ENCODE measurements at places on chromosomes 13 and 19.

DNA sequence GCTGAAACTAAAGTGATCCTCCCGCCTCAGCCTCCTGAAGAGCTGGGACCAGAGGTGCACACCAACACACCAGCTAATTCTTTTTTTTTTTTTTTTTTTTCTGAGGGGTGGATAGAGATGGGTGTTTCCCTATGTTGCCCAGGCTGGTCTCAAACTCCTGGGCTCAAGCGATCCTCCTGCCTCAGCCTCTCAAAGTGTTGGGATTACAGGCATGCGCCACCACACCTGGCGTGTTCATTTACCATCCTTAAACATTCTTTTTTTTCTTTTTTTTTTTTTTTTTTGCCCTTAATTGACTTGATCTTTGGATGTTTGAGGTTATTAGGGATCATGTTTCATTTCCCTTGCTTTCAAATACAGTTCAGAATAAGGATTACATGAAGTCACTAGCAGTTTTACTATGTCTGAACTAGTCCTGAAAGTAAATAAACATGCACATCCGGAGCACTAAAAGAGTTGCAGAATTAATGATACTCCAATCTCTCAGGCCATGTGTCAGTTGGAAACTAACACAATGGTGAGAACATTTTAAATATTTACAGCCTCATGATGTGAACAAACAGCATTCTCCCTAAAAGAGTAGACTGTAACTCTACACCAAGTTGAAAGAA lies 10.2 kb downstream of the UTP14C start:
- DNase-seq, result no peak
- no peaks in the 10 kb centered on the region for H3K27me3 ChIP-seq
- H3K36me3 ChIP-seq, result no peaks in the 10 kb centered on the region
- H3K4me3 ChIP-seq, result no peak overlapping the region
- H3K27ac ChIP-seq, result no peak overlapping the region

DNA sequence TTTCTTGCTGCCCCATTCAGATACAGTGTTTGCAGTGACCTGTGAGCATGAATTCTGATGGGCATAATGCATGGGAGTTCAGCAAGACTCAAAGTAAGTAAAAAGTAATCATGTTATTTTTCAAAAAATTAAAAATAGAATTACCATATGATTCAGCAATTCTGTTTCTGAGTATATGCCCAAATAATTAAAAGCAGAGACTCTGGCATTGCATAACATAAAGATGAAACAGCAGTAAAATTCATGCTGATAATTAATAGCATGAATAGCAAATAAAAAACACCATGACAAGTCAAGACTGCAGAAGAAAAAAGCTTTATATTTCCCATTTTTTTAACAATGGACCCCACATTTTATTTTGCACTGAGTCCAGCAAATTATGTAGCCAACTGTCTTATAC lies 21.3 kb downstream of the RNF6 start:
- no peak for DNase-seq
- no peak overlapping the region for H3K4me3 ChIP-seq
- H3K36me3 ChIP-seq, result no peaks in the 10 kb centered on the region
- no peaks in the 10 kb centered on the region for H3K27me3 ChIP-seq

GRCh38 chr19:13984875-13985741 lies 21.0 kb downstream of the RFX1 start:
- no peak overlapping the region for H3K27ac ChIP-seq
- H3K4me1 ChIP-seq, result no peaks in the 10 kb centered on the region
- DNase-seq, result no peak
- H3K27me3 ChIP-seq, result no peaks in the 10 kb centered on the region
- no peak overlapping the region for H3K4me3 ChIP-seq

- DNase-seq, result no peak
- H3K4me3 ChIP-seq, result no peak overlapping the region
- H3K4me1 ChIP-seq, result peaks cover 6% of the 10 kb centered on the region
- H3K27ac ChIP-seq, result no peak overlapping the region
- no peaks in the 10 kb centered on the region for H3K36me3 ChIP-seq
- no peaks in the 10 kb centered on the region for H3K27me3 ChIP-seq
These were observed 14.6 kb downstream of the N4BP2L1 start for GRCh38 chr13:32413284-32413683.

- no peak overlapping the region for H3K4me3 ChIP-seq
- H3K36me3 ChIP-seq, result peaks cover 58% of the 10 kb centered on the region
- no peaks in the 10 kb centered on the region for H3K4me1 ChIP-seq
These were observed 35.1 kb upstream of the EEF1AKMT1 start for GRCh38 chr13:20808874-20809273.

GRCh38 chr13:29753618-29754472 lies 96.6 kb downstream of the UBL3 start:
- no peaks in the 10 kb centered on the region for H3K36me3 ChIP-seq
- no peak overlapping the region for H3K4me3 ChIP-seq
- H3K27me3 ChIP-seq, result no peaks in the 10 kb centered on the region
- H3K27ac ChIP-seq, result no peak overlapping the region

DNA sequence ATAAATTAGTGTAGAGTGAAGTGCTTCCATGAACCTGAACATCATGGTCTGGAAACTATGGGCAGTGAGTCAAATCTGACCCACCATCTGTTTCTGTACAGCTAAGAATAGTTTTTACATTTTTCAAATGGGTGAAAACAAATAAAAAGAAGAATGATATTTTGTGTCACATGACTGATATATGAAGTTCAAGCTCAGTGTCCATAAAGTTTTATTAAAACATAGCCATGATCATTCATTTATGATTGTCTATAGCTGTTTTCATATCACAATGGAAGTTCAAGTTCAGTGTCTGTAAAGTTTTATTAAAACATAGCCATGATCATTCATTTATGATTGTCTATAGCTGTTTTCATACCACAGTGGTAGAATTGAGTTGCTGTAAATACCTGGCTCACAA lies 42.7 kb downstream of the ZNF333 start:
- DNase-seq, result no peak
- no peaks in the 10 kb centered on the region for H3K4me1 ChIP-seq
- no peak overlapping the region for H3K27ac ChIP-seq
- H3K4me3 ChIP-seq, result no peak overlapping the region
- no peaks in the 10 kb centered on the region for H3K27me3 ChIP-seq

GRCh38 chr19:1327125-1327524 lies 41.5 kb downstream of the EFNA2 start:
- no peak overlapping the region for H3K4me3 ChIP-seq
- no peaks in the 10 kb centered on the region for H3K27me3 ChIP-seq
- no peaks in the 10 kb centered on the region for H3K36me3 ChIP-seq
- DNase-seq, result no peak

- no peak for DNase-seq
- H3K4me3 ChIP-seq, result no peak overlapping the region
- no peaks in the 10 kb centered on the region for H3K4me1 ChIP-seq
- no peak overlapping the region for H3K27ac ChIP-seq
- peaks cover 23% of the 10 kb centered on the region for H3K27me3 ChIP-seq
These were observed 192.2 kb upstream of the KL start for GRCh38 chr13:32824061-32824460.

DNA sequence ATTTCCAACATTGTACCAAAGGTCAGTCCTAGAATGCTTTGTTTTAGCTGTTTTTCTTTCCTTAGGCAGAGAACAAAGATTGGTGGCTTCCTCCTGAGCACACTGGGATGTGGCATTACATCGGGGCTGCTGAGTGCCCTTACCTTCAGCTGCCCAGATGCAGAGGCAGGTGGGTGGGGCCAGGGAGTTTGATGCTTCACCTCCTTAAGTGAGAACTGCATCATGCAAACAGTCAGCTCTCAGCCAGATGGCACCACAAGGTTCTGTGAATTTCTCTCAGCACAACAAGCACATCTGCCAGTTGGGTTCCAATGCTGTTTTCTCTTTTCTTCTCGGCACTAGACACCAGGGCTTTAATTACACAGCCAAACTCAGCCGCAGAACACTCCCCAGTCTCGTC lies 87.4 kb upstream of the UBL3 start:
- H3K4me1 ChIP-seq, result no peaks in the 10 kb centered on the region
- no peak for DNase-seq
- H3K27me3 ChIP-seq, result peaks cover 11% of the 10 kb centered on the region
- H3K27ac ChIP-seq, result no peak overlapping the region
- H3K36me3 ChIP-seq, result no peaks in the 10 kb centered on the region
- H3K4me3 ChIP-seq, result no peak overlapping the region

- no peak overlapping the region for H3K27ac ChIP-seq
- H3K4me3 ChIP-seq, result no peak overlapping the region
- peaks cover 15% of the 10 kb centered on the region for H3K27me3 ChIP-seq
- H3K36me3 ChIP-seq, result no peaks in the 10 kb centered on the region
These were observed 51.6 kb upstream of the F7 start for GRCh38 chr13:113053801-113054604.

DNA sequence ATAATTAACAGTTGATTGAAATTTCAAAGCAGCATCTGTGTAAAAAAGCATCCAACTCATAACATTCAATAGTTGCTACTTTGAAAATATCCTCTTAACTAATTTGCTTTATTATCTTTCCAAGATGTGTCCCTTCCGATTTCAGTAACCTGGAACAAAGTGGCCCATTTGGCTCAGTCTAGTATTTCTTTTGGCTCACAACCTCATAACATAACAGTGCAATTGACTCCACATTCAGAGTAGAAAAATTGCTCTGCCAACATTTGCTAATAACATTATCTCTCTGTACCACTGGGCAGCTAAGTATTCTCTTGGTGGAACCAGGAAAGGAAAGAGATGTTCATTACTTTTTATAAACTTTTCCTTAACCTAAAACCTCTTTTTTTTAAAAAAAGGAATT lies 571.1 kb upstream of the ARGLU1 start:
- no peaks in the 10 kb centered on the region for H3K36me3 ChIP-seq
- DNase-seq, result no peak
- H3K27me3 ChIP-seq, result no peaks in the 10 kb centered on the region
- H3K27ac ChIP-seq, result no peak overlapping the region
- no peak overlapping the region for H3K4me3 ChIP-seq
- H3K4me1 ChIP-seq, result no peaks in the 10 kb centered on the region
